Aorta (tissue), 5 donors: ENCODE measurements at places on chromosomes 16 and 17. TPM values are rescaled to one million over a fixed set of nuclear protein-coding genes. Genes with fewer than 3 reads are reported as not detected.

The SPATA32 gene
- total RNA-seq, result not detected

The HLF gene
- total RNA-seq, result 5.8 TPM

The NAGS gene
- 0.94 TPM for total RNA-seq

DNA sequence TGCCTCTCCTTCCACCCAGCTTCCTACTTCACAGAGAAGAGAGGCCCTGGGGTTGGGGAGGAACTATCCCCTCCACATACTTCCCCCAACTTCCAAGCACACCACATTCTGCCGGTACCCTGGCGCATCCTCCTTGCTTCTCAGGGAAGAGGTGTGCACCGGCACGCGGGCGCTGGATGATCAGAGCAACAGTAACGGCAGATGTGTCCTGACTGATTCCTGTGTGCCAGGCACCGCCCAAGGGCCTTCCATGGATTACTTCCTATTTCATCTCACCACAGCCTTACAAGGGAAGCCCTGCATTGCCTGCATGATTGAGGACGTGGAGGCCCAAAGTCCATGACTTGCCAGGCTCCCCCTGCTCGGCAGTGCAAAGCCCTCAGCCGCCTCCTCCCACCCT lies 21.1 kb upstream of the MLKL start:
- DNase-seq, result no peak

GRCh38 chr17:57966246-57966645 lies 11.0 kb upstream of the CUEDC1 start:
- DNase-seq, result no peak

GRCh38 chr16:83830091-83830768 lies 22.5 kb downstream of the HSBP1 start:
- DNase-seq, result no peak

DNA sequence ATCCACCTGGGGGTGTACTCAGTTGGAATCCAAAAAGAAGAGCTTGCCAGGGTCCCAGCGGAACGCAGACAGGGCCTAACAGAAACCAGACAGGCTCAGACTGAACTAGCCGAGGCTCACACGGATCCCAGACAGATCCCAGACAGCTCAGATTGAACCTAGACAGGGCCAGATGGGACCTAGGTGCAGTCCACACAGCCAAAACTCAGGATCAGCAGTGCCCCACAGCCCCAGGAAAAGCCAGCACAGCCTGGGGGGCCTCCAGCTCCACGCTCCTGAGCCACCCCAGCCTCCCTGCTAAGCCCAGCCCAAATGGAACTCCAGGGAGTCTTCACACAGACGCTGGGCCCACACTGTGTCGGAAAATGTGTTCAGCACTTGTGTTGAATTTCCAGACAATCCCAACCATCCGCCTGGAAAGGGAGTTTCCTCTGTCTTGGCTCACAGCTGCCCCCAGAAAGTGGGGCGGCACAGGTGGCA lies 7.5 kb downstream of the STX1B start:
- no peak for DNase-seq

DNA sequence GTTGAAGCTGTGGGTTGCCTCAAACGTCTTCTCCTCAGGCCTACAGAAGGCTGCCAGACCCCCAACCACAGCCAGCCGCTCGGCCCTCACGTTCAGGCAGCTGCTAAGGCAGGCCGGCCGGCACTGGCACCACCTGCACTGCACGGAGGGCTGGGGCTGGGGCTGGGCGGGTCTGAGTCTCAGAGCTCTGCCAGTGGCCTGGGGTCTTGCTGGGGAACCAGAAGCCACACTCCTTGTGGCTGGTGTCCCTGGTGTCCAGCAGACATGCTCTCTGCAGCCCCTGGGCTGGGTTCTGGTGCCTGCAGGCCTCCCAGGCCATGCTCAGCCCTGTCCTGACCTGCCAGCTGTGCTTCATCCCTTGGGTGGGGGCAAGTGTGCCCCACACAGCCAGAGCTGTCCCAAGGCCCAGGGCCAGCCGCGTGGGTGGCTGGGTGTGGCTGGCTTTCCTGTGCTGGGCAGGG lies 42.0 kb downstream of the BAHCC1 start:
- DNase-seq, result no peak

DNA sequence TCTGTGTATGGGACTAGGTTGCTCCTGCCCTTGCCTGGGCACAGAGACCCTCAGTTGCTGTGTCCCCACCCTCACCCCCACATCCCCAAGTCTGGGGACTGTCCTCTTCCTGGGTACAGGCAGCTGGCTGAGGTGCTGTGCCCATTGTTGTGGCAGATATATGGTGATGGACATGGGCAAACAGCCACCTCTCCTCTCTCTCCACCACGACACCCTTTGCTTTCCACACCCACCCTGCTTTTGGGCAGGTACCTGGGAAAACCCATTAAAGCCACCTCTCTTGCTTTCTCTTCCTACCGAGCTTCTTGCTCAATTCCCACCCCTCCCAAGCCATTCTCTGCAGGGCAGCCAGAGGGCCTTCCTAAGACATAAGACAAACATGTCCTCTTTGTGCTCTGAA lies 21.7 kb downstream of the TRPV2 start:
- DNase-seq, result no peak

GRCh38 chr16:2001456-2002355 lies 7.9 kb downstream of the ZNF598 start:
- DNase-seq, result no peak

DNA sequence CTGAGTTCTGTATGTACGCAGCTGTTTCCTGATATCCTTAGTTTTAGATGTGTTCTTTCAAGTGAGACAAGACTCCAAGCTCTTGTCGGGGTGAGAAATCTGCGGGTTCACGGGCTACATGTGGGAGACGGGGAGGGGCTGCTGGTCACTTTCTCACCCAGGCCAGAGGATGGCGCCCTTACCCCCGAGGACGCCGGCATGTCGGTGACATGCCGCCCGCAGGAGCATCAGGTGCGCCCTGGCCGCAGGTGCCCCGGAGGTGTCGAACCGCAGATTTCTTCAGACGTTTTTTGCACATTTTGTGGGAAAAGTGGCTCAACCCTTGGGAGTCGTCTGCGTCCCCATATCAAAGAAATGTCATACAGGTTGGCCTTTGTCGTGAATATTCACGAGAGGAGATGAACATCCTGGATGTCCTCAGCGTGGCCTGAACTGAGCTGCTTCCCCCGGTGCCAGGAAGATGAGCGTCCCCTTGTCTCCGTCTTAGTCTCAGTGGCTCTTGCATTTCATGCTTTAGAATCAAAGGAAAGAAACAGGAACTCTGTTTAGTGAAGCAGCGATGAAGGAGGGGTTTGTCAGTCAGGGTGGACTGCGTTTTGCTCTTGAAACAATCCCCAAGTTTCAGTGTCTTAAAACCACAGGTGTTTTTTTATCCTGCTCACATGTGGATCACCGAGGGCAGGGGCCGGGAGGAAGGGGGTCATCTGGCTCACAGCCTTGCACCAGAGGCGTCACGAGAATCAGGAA lies 75.4 kb upstream of the ZNF750 start:
- DNase-seq, result peak; percentile 10

DNA sequence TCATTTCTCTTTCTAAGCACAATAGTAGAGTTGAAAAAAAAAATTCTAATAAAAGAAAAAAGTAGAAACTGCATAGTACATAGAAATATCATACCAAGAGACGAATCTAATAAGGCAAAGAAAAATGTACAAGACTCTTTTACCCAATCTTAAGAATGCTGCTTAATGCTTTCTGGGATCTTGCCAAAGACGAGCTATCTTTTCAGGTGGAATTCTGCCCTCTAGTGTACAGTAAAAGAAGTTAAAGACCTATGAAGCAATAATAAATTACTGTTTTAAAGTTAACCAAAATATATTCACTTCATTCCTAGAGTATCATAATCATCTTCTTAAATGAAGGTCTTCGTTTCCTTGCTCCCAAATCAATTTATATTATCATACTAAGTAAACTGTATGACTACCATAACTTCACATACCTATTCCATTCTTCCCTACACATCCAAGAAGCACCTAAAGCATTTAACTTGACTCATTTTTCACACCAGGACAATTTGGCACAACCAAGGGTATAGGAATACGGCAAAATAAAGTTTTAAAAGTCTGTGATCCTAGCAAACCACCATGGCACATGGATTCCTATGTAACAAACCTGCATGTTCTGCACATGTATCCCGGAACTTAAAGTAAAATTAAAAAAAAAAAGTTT lies 47.7 kb downstream of the CFDP1 start:
- no peak for DNase-seq

DNA sequence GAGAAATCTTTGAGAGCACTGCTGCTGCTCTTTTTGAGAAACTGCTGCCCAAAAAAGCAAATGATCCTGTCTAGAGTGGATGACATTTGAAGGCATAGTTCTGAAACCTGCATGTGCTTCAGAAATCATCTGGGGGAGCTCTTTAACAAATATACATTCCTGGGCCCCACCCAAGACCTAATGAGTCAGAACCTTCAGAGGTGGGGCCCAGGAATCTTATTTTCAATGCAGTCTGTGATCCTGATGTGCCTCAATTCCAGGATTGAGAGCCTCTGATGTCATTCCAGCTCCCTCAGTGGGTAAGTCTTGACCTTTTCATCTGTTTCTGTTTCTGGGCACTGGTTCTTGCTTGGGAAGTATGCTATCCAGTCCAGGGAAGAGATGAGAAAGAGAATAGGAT lies 42.3 kb downstream of the HNF1B start:
- no peak for DNase-seq

DNA sequence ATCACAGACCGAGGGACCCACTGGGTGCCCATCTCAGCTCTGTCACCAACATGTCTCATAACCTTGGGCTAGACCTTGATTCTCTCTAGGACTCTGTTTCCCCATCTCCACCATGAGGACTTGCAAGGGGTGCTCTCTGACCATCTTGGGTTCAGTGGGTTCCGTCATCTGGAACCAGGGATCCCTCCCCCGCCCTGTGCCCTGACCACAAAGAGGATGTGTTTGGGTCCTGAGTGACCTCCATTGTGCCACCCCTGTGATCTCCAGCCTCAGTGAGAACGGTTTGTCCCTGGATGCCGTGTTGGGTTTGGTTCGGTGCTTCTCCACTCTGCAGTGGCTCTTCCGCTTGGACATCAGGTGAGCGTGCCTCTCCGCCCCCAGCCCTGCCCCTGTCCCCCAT lies 49.1 kb upstream of the CPNE2 start:
- DNase-seq, result no peak

- no peak for DNase-seq
Measured at GRCh38 chr17:4998732-4999429, 1.1 kb downstream of the KIF1C start.
